ENCODE measurements at places on chromosomes 7 and 10.

DNA sequence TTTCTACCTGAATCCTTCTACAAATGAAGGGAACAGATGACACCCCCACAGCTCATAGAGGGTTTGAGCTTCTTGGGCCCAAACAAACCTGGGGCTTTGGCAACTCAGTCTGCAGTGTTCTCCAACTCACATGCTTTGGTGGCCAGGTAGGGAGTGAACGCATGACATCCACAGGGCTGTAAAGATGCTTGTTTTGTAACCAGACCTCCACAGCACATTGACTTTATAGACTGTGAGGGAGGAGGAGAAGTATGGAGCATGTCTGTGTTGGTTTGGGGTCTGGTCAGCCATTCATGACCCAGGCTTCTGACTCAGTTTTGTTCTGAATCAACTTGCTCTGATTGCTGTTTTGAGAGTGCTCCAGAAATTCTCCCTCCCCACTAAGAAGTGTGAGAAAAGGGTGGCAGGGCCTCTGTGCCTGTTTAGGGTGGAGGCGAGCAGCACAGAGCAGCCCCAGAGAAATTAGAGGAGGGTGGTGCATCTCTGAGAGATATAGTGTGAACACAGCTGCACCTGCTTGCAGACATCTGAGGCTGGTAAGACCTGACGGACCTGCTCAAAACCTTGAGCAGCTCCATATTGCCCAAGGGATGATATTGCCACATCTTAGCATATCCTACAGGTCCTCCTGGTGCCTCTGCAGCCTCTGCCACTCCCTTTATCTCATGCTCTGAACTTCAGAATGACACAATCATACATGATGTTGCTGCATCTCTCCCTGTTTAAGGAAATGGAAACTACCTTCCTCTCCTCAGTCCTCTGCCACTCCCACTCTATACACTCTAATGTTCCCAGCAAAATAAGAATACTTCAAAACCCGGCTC, 287.7 kb downstream of the ABCA13 start:
- H3K36me3 ChIP-seq: no peaks in the 10 kb centered on the region
- H3K4me3 ChIP-seq: no peak overlapping the region

- no peaks in the 10 kb centered on the region for H3K4me1 ChIP-seq
- no peak for DNase-seq
- H3K27ac ChIP-seq: no peak overlapping the region
- no peaks in the 10 kb centered on the region for H3K27me3 ChIP-seq
- H3K36me3 ChIP-seq: no peaks in the 10 kb centered on the region
Observed at GRCh38 chr7:126657599-126658358, 595.0 kb downstream of the GRM8 start.

- no peaks in the 10 kb centered on the region for H3K4me1 ChIP-seq
- H3K27me3 ChIP-seq: no peaks in the 10 kb centered on the region
- no peak overlapping the region for H3K4me3 ChIP-seq
Observed at GRCh38 chr7:7862393-7862792, 106.2 kb upstream of the GLCCI1 start.

- H3K36me3 ChIP-seq: no peaks in the 10 kb centered on the region
- H3K27me3 ChIP-seq: no peaks in the 10 kb centered on the region
- no peak for DNase-seq
- H3K4me3 ChIP-seq: no peak overlapping the region
- no peak overlapping the region for H3K27ac ChIP-seq
- H3K4me1 ChIP-seq: peaks cover 12% of the 10 kb centered on the region
Observed at GRCh38 chr7:111103678-111104274, 12.8 kb downstream of the LRRN3 start.

- no peaks in the 10 kb centered on the region for H3K36me3 ChIP-seq
- H3K4me3 ChIP-seq: no peak overlapping the region
- no peak overlapping the region for H3K27ac ChIP-seq
- H3K27me3 ChIP-seq: no peaks in the 10 kb centered on the region
- no peaks in the 10 kb centered on the region for H3K4me1 ChIP-seq
Observed at GRCh38 chr10:23457632-23458417, 18.9 kb downstream of the OTUD1 start.

Data from vagina (tissue), 2 donors.